A549 treated with Hydrocortisone at 1 μM for 4 hours (cell line): ENCODE measurements at places on chromosomes 12 and 14. TPM values are rescaled to one million over a fixed set of nuclear protein-coding genes. Genes with fewer than 3 reads are reported as not detected.

ASB2 gene
- total RNA-seq: 0.28 to 0.91 TPM (median 0.59 TPM) in 5 replicates

PPTC7 gene
- 23.4 to 31.5 TPM (median 28.5 TPM) in 5 replicates for total RNA-seq

CATSPERB gene
- not detected in 5 replicates for total RNA-seq

GPHN gene
- total RNA-seq: 10.2 to 15.4 TPM (median 12.2 TPM) in 5 replicates

CRIP2 gene
- 116 to 208 TPM (median 198 TPM) in 5 replicates for total RNA-seq

TMEM63C gene
- 4.8 to 6.0 TPM (median 5.4 TPM) in 5 replicates for total RNA-seq

DTX3 gene
- total RNA-seq: 16.2 to 18.9 TPM (median 18.6 TPM) in 5 replicates

FERMT2 gene
- 33.9 to 54.9 TPM (median 44.3 TPM) in 5 replicates for total RNA-seq

CSRP2 gene
- 19.5 to 21.3 TPM (median 20.3 TPM) in 5 replicates for total RNA-seq

TAS2R19 gene
- total RNA-seq: 0.13 to 0.17 TPM (median 0.14 TPM) in 3 of 5 replicates, not detected in the others

DAO gene
- total RNA-seq: not detected in 5 replicates

KRT73 gene
- total RNA-seq: 0.06 TPM in 1 of 5 replicates, not detected in the others

PIWIL1 gene
- total RNA-seq: not detected in 5 replicates

GPD1 gene
- 0.13 to 0.38 TPM (median 0.18 TPM) in 5 replicates for total RNA-seq

PRB2 gene
- not detected in 5 replicates for total RNA-seq

OR6C74 gene
- not detected in 5 replicates for total RNA-seq
